ENCODE measurements at places on chromosomes 1 and 21.

- no peak overlapping the region for H3K4me3 ChIP-seq
- no peaks in the 10 kb centered on the region for H3K4me1 ChIP-seq
- no peak overlapping the region for H3K27ac ChIP-seq
- H3K36me3 ChIP-seq: no peaks in the 10 kb centered on the region
- DNase-seq: no peak
Observed at GRCh38 chr1:240484804-240485443, 127.0 kb downstream of the GREM2 start.

DNA sequence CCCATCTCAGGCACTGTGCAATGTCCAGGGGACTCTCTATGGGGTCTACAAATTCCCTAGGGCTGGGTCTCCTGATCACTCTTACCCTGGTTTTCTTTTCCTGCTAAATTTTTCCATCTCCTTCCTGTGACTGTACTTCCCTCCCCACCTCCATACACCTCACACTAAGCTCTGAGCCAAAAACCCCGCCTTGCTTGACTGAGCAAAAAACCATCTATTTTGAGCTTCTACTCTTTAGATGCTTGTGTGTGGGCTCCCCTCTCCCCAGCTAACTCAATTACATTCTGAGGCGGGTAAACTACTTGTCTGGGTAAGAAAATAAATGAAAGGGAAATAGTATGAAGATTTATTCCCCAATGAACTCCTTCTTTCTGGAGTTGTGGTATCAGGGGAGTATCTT lies 187.9 kb downstream of the PTPRU start:
- no peaks in the 10 kb centered on the region for H3K4me1 ChIP-seq
- no peak overlapping the region for H3K4me3 ChIP-seq
- no peak for DNase-seq
- H3K27ac ChIP-seq: no peak overlapping the region

DNA sequence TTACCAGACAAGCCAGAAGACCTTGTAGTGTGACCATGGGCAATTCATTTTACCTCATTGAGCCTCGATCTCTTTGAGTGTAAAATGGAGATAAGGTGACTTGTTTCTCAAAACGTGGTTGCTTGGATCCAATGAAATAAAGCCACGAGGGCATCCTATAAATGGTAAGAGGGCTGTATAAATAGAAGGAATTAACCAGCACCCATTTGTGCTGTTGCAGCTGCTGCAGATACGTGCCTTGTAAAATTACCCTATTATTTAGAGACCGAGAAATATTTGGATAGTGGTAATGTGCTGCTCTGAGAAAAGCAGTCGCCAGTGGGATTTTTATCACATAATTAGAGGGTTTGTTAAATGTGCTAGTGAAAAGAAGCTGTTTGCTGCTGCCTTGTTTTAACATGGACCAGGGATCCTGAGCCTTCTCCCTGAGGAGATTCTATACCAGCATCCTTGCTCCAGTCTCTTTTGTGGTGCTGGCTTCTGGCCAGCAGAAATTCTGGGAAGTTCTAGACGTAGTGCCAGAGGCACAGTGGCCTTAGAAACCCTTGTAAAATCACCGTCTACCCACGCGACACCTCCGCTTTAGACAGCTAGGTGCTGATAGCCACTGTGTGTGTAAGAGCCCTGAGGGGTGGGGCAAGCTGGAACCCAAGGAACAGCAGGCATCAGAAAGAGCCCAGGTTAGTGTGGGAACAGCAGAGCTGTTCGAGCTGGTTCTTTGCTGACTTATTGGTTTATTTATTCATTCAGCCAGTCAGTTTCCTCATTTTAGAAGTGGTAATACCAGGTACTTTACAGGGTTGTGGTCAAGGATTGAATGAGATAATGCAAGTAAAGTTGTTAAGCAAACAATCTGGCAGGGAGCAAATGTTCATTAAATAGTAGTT lies 137.5 kb downstream of the NOS1AP start:
- H3K27me3 ChIP-seq: no peaks in the 10 kb centered on the region
- peaks cover 37% of the 10 kb centered on the region for H3K4me1 ChIP-seq
- no peaks in the 10 kb centered on the region for H3K36me3 ChIP-seq
- 0 out of 2 replicates have a peak overlapping the region, but pooled peaks have one; percentile 39 for H3K27ac ChIP-seq

DNA sequence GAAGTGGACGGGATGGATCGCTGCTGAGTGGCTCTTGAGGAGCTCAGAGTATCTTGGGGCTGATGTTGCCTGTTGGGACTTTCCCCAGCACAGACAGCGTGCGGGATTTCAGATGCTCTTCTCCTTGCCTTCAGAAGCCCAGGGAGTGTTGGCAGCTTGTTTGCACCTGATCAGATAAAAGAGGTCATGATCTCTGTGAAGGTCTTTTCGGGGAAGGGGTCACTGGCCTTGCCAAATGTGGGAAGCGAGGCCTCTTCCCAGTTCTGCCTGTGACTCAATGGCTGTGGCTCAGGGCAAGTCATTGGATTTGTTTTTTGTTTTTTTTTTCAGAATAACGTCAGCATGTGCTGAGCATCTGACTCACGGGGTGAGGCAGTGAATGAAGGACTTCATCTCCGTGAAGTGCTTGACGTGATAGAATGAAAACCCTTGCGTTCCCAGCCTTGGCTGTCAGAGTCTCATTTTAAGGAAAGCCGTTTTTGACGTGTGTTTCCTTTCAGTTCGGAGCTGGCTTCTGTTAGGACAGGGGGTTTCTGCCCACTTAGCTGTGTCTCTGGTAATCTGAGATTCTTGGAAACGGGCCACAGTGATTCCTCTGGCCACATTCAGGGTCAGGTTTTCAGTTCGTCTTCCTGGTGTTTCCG lies 46.7 kb downstream of the GALNT2 start:
- H3K4me3 ChIP-seq: no peak overlapping the region
- no peak overlapping the region for H3K27ac ChIP-seq
- no peaks in the 10 kb centered on the region for H3K27me3 ChIP-seq
- DNase-seq: no peak
- H3K36me3 ChIP-seq: no peaks in the 10 kb centered on the region

DNA sequence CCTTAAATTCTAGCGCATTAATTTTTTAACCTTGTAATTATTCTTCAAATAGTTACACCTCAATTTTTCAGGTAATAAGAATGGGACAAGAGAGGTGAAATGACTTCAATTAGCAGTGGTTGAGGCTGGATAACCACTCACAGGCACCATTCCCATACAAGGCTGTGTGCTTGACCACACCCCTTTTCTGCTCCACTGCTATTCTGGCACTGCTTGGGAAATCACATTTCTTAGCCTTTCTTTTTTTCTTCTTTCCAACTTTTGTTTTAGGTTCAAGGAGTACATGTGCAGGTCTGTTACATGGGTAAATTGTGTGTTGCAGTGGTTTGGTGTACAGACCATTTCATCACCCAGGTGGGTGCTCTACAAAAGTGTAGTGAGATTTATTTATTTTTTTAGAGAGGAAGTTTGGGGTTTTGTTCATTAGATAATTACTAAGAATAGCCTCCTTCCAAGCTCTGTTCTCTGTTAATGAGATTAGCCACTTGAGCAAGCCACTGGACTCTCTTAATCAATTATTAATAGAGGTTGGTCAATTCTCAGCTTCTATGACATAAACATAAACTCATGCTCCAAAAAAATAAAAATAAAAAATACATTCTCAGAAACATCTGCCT lies 14.4 kb downstream of the ILDR2 start:
- no peaks in the 10 kb centered on the region for H3K4me1 ChIP-seq
- DNase-seq: no peak
- no peaks in the 10 kb centered on the region for H3K36me3 ChIP-seq
- no peak overlapping the region for H3K4me3 ChIP-seq
- H3K27me3 ChIP-seq: no peaks in the 10 kb centered on the region
- H3K27ac ChIP-seq: no peak overlapping the region

Data from GM23338 (cell line).